Posterior vena cava (tissue), 2 donors: ENCODE measurements at places on chromosomes 3 and 15.

DNA sequence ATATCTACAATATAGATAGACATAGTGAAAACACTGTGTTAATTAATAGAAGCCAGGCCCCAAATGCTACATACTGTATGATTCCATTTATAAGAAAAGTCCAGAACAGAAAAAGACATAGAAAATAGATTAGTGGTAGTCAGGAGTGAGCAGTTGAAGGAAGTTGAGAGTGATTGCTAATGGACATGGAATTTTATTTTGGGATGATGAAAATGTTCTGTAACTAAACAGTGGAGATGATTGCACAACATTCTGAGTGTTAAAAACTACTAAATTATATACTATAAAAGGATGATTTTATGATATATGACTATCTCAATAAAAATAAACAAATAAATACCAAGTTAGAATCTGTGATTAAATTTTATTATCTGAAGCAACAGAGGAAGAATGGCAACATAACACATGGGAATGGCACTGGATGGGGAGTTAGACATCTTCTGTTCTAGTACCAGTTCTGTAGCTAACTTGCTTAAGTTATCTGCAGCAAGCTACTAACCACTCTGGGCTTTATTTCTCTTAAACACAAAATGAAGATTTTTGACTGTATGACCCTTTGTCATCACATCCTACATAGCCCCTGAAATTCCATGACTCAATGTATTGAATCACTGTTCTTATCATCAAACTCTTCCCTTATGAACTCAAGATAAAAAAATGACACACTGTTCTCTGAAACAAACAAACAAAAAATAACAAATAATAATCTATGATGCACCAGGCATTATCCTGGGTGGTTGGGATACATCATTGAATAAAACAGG, 612.7 kb downstream of the TBL1XR1 start:
- no peak for DNase-seq

- no peak for DNase-seq
Measured at GRCh38 chr3:38687321-38687720, 37.8 kb upstream of the SCN5A start.

- DNase-seq = no peak
Measured at GRCh38 chr3:197511853-197512635, 43.7 kb downstream of the BDH1 start.

GRCh38 chr3:134353831-134354611, 20.2 kb downstream of the AMOTL2 start:
- peak; percentile 45 for DNase-seq
